Activated CD4-positive, alpha-beta memory T cell treated with anti-CD3 and anti-CD28 coated beads, Interleukin-2, amount 10 ng/mL, durations not matched to agents 7 days and 5 days (primary cell): ENCODE measurements at places on chromosomes 2 and 18.

GRCh38 chr2:42762155-42762554 is 1.8 kb downstream of the OXER1 start:
- DNase-seq, result no peak

GRCh38 chr2:95158891-95159619 is 593 bp downstream of the ZNF514 start:
- peak; percentile 36 for DNase-seq

GRCh38 chr2:50575232-50575631 is 456.7 kb downstream of the NRXN1 start:
- no peak for DNase-seq

DNA sequence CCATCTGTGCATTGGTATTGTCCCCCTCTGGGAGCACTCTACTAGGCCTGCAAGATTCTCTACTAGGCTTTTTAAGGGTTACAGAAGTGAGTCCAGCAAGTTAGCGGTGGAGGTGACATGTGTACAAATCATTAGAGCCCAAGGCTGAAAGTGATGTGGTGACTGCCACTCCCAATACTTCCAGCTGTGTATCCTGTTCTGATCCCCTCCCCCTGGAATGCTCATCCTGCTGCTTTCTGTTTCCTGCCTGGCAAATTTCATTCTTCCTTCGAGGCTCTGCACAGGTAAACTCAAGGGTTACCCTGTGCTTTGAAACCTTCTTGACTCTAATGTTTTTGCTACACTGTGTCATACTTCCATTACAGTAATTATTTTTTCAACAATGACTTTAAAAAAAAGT is 258.5 kb upstream of the REV1 start:
- DNase-seq, result no peak

GRCh38 chr2:118974103-118974993 is 32.4 kb downstream of the MARCO start:
- no peak for DNase-seq

DNA sequence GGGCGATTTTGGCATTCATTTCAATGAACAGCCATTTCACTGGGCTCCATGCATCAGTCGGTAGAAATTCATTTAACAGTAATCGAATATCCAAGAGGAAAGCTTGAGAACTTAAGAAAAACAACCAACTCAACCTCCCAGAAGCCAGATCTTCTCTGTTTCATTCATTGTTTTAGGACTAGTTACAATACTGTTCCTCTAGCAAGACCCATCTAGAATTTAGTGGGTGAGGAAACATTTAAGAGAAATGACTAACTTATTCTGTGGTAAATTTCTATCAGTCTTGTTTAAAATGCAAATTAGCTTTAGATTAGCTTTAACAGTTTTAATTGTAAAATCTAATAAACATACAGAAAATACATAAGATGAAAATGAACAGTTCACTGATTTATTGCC is 81.4 kb upstream of the SMAD7 start:
- no peak for DNase-seq

- DNase-seq, result no peak
These were observed 599.2 kb downstream of the NR4A2 start for GRCh38 chr2:155733091-155733853.

GRCh38 chr18:36179562-36180355 is 7.5 kb upstream of the MOCOS start:
- no peak for DNase-seq

DNA sequence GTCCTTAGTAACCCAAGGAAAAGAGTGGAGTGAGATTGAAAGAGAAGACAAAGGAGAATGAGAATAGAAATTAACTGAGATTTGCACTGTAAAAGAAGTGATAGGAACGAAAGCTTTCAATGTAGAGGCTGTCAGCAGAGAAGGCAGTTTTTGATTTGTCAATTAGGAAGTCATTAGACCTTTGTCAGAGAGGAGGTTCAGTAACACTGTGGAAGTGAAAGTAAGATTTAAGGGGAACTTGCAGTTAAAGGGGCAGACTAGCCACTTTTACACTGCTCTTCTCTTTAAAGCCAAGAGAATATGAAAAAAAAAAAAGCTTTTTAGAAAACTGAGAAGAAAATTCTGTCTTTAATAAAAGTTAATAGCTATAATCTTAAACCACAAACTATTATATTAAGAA is 11.5 kb upstream of the KYNU start:
- DNase-seq, result no peak

DNA sequence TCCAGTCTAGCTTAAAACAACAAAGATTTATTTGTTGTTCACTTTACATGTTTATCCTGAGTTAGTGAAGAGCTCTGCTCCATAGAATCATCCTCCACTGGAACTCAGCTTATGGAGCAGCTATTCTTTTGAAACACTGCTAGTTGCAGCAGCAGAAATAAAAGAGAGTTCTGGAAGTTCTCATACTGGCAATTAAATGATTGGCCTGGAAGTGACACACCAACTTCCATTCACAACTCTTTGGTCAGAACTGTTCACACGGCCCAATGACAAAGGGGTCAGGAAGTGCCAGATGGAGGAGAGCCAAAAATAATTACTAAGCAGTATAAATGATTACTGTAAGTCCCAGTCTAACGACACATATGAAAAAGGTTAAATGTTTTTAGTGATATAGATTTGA is 39.1 kb downstream of the FBXO11 start:
- DNase-seq, result no peak

DNA sequence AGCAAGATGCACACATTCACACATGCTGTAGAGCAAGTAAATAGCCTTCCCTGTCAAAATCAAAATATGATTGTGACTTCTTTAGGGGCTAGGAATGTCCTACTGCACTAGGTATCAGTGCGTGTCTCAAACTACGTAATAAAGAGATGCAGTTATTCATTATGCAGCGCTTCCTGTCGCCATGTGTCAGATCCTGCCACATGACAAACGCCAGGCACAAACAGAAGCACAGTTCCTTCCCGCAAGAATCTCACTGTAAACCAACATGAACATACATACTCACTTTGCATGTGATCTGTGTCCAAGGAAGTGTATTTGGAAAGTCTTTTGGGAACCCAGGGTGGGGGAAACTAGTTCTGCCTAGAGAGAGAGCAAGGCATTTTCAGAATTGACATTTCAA is 599.9 kb downstream of the RNF144A start:
- DNase-seq, result peak; percentile 43

DNA sequence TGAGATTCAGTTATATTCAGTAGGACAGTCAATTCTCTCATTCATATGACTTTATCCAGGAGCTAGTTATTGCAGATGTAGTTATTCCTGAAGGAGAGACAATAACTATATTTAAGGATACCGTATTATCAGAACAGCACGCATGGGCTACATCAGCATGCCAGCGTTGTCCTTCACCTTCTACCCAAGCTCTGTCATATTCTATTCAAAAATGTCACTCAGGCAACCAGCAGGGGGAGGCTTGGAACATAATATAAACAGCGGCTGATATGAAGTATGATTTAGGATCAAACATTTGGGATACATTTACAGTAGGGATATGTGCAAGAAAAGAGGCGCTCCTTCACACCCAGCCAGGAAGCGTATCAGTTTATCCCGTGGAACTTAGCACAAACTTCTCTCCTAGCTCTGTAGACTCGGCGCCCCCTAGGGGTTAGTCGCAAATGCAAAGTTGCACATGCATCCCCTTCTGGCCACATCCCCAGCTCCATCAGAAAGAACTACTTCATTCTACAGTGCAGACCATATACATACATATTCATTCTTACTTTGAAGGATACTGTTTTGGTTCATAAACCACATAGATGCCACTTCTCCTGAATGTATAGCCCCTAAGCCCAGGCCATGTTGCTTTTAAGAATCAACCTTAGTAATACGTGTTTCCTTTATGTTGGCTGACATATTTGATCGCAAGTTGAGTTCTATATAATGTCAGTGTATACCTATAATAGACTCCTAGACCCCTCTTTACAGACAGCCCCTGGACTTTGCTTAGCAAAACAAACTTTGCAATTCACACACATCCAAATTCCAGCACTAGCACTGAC is 759.4 kb downstream of the ADCYAP1 start:
- peak; percentile 24 for DNase-seq

DNA sequence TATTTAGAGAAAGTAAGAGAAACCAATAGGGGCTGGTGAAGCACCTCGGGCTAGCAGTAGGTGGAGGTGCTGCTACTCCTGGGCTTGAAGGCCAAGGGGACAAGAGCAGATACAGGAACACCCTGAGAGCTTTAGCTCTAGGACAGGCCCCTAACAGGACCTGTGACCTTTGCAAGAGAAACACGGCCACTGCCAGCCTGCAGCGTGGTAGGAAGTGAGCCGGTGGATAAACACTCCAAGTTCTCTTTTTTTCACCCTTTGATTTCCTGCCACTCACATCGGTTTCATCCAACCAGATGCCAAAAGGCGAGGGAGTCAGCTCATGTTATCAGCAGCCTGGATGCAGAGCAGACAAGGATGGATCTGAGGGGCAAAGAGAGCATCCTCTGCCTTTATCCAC is 66.8 kb upstream of the SPRED2 start:
- no peak for DNase-seq

DNA sequence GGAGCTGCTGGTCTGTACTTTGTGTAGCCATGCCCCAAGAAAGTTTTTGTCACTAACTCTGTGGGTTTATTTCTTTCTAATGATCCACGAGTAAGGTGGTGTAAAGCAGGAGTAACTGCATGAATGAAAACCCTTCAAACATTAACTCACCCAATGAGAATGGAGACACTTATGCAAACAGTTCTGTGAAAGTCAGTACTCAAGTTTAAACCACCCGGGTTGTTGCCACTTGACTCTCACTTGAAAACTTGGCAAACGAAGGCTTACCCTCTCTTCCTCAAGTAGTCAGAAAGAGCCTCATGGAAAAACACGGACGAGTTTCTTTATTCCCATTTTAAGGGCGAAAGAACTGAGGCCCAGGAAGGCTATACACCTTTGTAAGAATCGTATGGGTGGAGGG is 117.5 kb downstream of the MMADHC start:
- no peak for DNase-seq

GRCh38 chr2:170501421-170502043 is 213.6 kb upstream of the SP5 start:
- DNase-seq, result no peak

- no peak for DNase-seq
These were observed 212.0 kb upstream of the SALL3 start for GRCh38 chr18:78767648-78768071.

- no peak for DNase-seq
These were observed 46.8 kb downstream of the DOCK10 start for GRCh38 chr2:224995419-224995818.

DNA sequence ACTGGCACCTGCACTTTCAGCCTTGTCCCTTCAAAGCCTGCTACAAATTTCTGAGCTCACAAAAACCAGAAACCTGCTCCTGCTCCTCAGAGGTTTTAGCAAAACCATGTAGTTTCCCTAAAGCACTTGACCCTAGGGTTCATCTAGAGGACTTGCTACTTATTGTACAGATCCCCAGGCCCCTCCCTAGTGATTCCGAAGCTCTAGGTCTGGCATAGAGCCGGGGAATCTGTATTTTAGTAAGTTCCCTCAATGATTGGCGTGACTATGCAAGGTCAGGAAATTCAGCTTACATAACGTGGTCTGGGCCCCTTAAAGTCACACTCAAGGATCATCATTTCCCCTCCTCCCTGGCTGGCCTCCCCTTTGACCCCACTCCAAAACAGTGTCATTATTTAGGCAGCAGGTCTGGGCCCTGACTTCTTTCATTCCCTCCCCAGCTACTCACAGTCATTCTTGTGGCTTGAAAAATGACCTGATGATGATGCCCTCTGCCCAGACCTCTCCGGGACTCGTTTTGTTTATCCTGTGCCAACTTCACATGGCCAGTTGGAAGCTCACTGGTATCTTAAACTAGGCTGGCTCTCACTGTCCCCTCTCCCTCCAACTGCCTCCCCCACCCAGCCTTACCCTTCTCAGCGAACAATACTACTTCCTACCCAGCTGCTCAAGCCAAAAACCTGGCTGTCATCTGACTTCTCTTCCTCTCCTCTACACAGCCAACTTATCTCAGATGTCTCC is 36.0 kb downstream of the WDFY1 start:
- DNase-seq, result no peak

- DNase-seq, result no peak
These were observed 34.0 kb upstream of the SLC8A1 start for GRCh38 chr2:40485854-40486253.

DNA sequence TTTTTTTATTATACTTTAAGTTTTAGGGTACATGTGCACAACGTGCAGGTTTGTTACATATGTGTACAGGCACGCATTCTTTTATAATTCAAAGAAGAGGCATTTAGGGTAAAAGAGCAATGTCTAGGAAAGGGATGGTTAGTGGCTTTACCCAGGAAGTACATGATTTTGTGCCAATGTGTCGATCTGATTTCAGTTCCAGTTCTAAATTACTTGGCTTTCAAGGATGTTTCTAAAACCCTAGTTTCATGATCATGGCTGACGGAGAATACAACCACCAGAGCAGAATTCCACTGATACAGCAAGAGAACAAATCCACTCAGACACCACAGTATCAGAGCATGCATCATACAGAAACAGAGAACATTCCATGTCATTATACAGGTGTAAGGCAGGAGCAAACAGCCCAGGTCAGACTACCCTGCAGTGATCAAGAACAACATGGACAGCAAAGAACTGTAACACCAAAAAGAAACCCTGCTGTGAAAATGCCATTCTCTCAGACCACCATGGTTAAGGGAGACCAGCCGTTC is 116.7 kb upstream of the STK17B start:
- no peak for DNase-seq

DNA sequence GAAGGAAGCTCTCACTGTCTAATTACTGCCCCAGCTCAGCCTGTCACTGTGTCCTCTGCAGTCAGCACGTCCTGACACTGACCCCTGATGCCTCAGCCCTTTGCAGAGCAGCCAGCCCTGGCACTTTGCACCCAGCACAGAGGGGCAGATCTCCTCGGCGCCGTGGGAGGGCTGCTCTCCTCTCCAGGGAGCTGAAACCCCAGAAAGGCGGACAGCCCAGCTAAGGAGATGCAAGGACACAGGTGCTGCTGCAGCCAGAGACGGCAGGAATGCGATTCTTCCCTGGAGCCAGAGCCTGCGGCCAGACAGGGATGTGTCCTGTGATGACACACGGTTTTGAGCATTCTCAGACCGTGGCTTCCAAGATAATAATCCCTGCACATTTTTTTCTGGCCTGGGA is 34.5 kb upstream of the SIX3 start:
- no peak for DNase-seq

DNA sequence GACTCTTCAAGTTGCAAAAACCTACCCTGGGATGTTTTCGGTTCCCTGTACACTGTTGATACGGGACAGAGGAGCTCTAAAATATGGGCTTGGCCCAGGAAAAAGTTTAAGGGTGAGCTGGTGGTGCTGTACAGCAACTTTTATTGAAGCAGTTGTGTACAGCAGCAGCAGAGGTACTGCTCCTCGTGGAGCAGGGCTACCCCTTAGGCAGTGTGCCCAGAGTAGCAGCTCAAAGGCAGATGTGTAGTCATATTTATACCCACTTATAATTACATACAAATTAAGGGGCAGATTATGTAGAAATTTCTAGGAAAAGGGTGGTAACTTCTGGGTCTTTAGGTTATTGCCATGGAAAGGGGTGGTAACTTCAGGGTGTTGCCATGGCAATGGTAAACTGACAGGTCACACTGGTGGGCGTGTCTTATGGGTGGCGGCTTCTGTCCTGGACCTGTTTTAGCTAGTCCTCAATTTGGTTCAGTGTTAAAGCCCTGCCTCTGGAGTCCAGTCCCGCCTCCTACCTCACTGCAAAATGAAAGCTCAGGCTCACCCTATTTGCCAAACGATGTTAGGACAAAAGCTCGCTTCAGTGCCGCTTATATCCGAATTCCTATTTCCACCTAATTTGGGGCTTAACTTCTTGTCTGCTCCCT is 203.2 kb downstream of the ETAA1 start:
- no peak for DNase-seq

- no peak for DNase-seq
These were observed 14.0 kb downstream of the TMEM127 start for GRCh38 chr2:96251721-96252292.

GRCh38 chr2:60095903-60096302 is 457.6 kb downstream of the BCL11A start:
- DNase-seq, result no peak
